ENCODE measurements at places on chromosomes 7 and 10. TPM values are rescaled to one million over a fixed set of nuclear protein-coding genes. Genes with fewer than 3 reads are reported as not detected.

CYP3A4 gene
- 0.59 TPM for total RNA-seq

GRCh38 chr7:7970531-7971307, 2.1 kb downstream of the GLCCI1 start:
- H3K27ac ChIP-seq = no peak overlapping the region
- DNase-seq = no peak
- no peaks in the 10 kb centered on the region for H3K27me3 ChIP-seq
- H3K4me1 ChIP-seq = no peaks in the 10 kb centered on the region
- peak overlapping the region; percentile 98 for H3K4me3 ChIP-seq
- no peaks in the 10 kb centered on the region for H3K36me3 ChIP-seq

GRCh38 chr7:51292596-51292995, 24.0 kb downstream of the COBL start:
- peak overlapping the region; percentile 7 for H3K27ac ChIP-seq
- no peak overlapping the region for H3K4me3 ChIP-seq
- H3K36me3 ChIP-seq = no peaks in the 10 kb centered on the region
- no peaks in the 10 kb centered on the region for H3K4me1 ChIP-seq
- no peaks in the 10 kb centered on the region for H3K27me3 ChIP-seq
- no peak for DNase-seq

ICA1 gene
- total RNA-seq = 22.1 TPM

SLIT1 gene
- total RNA-seq = 0.16 TPM

GRCh38 chr7:150876817-150877526, 24.7 kb downstream of the AOC1 start:
- H3K4me1 ChIP-seq = no peaks in the 10 kb centered on the region
- no peaks in the 10 kb centered on the region for H3K36me3 ChIP-seq
- H3K4me3 ChIP-seq = peak overlapping the region; percentile 53
- no peak for DNase-seq

DNA sequence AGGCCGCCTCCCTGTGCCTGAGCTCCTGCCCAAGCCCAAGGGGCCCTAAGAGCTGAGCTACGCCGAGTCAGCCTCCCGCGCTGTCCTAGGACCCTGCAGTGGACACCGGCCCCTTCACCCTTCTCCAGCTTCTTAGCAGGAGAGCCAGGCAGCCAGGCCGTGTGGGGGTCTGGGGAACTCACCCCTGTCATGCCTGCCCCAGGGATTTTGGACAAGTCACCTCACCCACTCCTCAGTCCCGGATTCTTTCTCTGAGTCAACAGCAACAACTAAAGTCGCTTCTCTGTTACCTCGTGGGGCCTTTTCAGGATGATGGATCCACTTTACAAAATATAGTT, 79.3 kb downstream of the MKI67 start:
- peak overlapping the region; percentile 92 for H3K27ac ChIP-seq
- no peak for DNase-seq
- H3K4me3 ChIP-seq = peak overlapping the region; percentile 57
- H3K27me3 ChIP-seq = no peaks in the 10 kb centered on the region

DNA sequence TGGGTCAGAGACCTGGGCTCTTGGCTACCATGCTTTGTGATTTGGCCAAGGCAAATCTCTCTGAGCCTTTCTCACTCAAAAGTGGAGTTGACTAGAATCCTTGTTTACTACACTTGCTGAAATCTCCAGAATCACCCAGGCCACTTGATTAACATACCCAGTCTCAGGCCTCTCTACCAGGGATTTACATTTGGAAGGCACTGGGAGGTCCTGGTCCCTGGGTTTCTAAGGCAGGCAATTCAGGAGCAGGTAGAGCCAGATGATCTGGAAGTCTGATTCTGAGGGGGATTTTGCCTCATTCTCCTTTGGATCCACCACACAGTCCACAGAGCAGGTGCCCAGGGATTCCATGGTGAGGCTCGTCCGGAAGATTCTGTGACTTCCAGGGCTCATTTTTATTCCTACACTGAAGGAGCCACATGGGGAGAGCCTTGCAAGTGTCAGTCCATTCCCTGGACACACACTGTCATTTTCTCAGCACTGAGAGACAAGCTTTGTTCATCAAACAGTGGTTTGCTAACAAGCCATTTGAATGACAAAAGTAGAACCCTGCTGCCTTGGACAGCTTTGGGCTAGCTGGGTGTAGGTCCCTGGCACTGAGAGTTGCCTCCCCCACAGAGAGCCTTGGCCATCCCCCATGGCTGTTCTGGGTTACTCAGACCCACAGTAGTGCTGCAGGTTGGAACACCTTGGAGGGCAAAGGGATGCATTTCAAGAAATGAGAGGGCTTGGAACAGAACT, 74.2 kb downstream of the NOC3L start:
- no peak overlapping the region for H3K27ac ChIP-seq
- H3K27me3 ChIP-seq = no peaks in the 10 kb centered on the region
- no peak overlapping the region for H3K4me3 ChIP-seq
- peaks cover 4% of the 10 kb centered on the region for H3K4me1 ChIP-seq
- DNase-seq = no peak

TYW1B gene
- total RNA-seq = 3.0 TPM

GRCh38 chr7:137937202-137937560, 64.7 kb downstream of the CREB3L2 start:
- no peaks in the 10 kb centered on the region for H3K27me3 ChIP-seq
- peaks cover 5% of the 10 kb centered on the region for H3K4me1 ChIP-seq
- no peaks in the 10 kb centered on the region for H3K36me3 ChIP-seq
- no peak overlapping the region for H3K27ac ChIP-seq
- no peak overlapping the region for H3K4me3 ChIP-seq

GRCh38 chr7:81626008-81626407, 143.8 kb downstream of the HGF start:
- no peaks in the 10 kb centered on the region for H3K4me1 ChIP-seq
- no peak overlapping the region for H3K27ac ChIP-seq
- H3K27me3 ChIP-seq = no peaks in the 10 kb centered on the region
- no peaks in the 10 kb centered on the region for H3K36me3 ChIP-seq
- DNase-seq = no peak

DNA sequence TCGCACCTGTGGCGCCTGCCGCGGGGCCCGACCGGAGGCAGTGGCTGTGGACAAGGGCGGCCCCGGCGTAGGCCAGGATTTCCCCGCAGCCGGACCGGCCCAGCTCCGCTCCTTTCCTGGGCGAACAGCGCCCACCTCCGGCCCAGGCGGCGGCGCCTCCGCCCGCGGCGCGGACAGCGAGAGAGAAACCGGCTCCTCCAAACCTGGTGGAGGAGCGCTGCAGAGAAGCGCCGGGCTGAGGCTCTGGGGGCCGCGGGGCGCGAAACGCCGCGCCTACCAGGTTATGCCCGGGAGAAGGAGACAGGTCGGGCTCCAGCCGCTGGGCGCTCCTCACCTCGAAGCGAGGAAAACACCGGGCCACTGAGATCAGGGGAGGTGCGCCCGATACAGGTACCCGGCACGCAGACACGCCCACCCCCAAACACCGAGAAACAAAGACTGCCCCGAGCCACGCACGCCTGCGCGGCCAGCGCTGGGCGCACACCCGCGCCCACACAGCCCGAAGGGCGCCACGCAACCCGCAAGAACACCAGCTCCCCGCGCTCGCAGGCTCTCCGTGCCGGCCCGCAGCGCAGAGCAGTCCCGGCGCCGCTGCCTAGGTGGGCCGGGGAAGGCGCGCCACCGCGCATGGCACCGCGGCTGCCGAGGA, 3.3 kb downstream of the GRID1 start:
- peaks cover 48% of the 10 kb centered on the region for H3K27me3 ChIP-seq
- H3K36me3 ChIP-seq = no peaks in the 10 kb centered on the region
- H3K27ac ChIP-seq = no peak overlapping the region
- H3K4me3 ChIP-seq = peak overlapping the region; percentile 43
- no peak for DNase-seq
- no peaks in the 10 kb centered on the region for H3K4me1 ChIP-seq

CROT gene
- 34.4 TPM for total RNA-seq

GRCh38 chr10:70543911-70544310, 58.6 kb downstream of the PRF1 start:
- H3K4me1 ChIP-seq = no peaks in the 10 kb centered on the region
- H3K27me3 ChIP-seq = no peaks in the 10 kb centered on the region
- H3K36me3 ChIP-seq = no peaks in the 10 kb centered on the region
- H3K27ac ChIP-seq = no peak overlapping the region

DNA sequence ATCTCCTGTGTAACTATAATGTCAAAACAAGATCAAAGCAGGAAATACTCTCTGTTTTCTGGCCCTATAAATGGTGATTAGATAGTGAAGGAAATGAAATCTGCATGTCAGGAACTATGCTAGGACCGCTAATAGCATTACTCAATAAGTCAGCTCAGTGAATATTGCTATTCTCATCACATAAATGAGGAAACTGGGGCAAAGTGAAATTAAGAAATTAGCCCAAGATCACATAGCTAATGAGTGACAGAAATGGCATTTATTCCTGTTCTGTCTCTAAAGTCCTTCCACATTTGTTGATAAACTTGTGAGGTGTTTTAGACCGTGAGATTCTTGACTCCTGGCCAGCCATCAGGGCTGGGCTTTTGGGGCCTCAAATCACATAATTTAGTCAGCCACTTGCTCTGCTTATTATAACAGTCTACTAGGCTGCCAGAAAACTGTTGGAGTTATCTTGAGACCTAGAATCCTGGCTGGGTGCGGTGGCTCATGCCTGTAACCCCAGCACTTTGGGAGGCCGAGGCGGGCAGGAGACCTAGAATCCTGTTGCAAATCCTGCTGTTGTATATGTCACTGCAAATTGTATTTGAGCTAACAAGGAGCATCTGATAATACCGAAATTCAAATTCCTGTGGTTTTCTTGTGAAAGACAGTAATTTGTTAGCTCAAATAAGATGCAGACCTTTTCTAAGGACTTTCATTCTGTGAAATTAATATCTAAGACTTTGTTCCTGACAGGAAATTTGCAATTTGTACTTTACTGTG, 66.5 kb upstream of the SHTN1 start:
- H3K4me1 ChIP-seq = no peaks in the 10 kb centered on the region
- DNase-seq = no peak
- H3K27ac ChIP-seq = no peak overlapping the region
- no peak overlapping the region for H3K4me3 ChIP-seq
- H3K27me3 ChIP-seq = no peaks in the 10 kb centered on the region

DNA sequence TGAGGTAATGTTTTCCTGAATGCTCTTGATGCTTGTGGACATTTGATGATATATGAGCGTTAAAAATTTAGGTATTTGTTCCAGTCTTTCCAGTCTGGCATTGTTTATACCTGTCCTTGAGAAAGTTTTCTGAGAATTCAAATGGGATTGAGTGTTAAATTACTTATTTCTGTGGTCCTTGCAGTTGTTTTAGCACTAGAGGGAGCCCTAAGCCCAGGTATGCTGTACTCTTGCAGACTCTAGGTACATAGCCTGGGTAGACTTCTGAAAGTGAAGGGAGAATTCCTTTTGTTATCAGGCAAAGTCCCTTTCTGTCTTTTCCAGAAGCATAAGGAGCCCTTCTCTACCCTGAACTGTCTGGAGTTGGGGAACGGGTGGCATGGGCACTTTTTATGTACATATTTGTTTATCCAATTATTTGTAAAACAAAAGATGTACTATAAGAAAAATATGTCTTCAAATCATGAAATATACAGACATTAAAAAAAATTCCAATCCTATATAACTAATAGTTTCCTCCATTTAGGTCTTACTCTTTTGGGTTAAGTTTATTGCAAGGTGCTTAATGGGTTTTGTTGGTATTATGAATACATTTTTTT, 262.1 kb downstream of the ATRNL1 start:
- H3K36me3 ChIP-seq = no peaks in the 10 kb centered on the region
- H3K27ac ChIP-seq = no peak overlapping the region
- no peak overlapping the region for H3K4me3 ChIP-seq
- DNase-seq = no peak
- H3K4me1 ChIP-seq = no peaks in the 10 kb centered on the region

GRCh38 chr10:52391927-52392602, 78.0 kb downstream of the DKK1 start:
- no peaks in the 10 kb centered on the region for H3K4me1 ChIP-seq
- no peaks in the 10 kb centered on the region for H3K36me3 ChIP-seq
- no peak overlapping the region for H3K27ac ChIP-seq
- no peak for DNase-seq
- no peaks in the 10 kb centered on the region for H3K27me3 ChIP-seq

DNA sequence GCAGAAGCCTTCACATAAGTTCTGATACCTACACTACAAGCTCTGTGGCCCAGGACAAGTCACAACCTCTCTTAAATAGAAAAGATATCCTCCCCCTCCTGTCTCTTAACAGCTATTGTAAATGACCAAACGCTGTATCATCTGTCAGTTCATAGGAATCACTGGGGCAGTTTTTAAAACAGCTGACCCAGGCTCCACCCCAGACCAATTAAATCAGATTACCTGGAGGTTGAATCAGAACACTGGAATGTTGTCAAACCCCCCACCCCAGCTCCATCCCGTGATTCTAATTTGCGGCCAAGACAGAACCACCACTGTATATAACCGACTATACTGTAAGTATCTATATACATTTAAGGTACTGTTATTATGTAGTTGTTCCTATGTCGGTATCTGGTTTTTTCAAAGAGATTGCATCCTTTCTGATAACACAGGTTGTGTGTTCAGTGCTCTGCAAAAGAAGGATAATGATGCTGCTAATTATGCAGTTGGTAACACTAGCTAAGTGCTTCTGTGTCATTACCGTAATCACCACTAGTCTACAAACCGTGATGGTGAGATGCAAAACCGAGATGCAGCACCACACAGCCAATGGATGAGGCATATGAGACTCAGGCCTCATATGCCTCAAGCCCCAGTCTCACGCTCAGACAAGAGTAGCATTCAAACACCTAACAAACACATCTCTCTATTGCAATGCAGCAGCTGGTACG, 47.4 kb downstream of the TNS3 start:
- H3K27me3 ChIP-seq = no peaks in the 10 kb centered on the region
- no peak for DNase-seq
- no peaks in the 10 kb centered on the region for H3K4me1 ChIP-seq
- H3K27ac ChIP-seq = no peak overlapping the region

DNA sequence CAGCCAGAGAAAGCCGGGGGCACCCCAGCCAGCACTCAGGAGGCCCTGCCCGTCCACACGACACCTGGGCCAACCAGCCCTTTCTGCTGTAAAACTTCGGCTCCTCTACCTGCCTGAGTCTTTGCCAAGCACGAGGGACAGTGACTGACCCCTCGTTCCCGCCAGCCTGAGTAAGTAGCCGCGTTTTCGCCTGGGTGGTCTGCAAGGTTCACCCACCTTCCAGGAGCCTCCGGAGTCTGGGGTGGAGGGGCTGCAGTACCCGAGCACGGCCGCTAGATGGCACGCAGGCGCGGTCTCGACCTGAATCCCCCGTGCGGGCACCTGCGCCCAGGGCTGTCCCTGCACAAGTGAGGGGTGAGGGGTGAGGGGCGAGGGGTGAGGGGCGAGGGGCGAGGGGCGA, 192.7 kb downstream of the PTPRN2 start:
- H3K36me3 ChIP-seq = no peaks in the 10 kb centered on the region
- DNase-seq = no peak
- no peak overlapping the region for H3K27ac ChIP-seq
- no peaks in the 10 kb centered on the region for H3K4me1 ChIP-seq
- H3K4me3 ChIP-seq = no peak overlapping the region
- H3K27me3 ChIP-seq = peaks cover 13% of the 10 kb centered on the region

TTYH3 gene
- 11.6 TPM for total RNA-seq

- H3K4me3 ChIP-seq = no peak within 1 kb of the TSS
- no peaks in the 10 kb centered on the region for H3K27me3 ChIP-seq
- H3K4me1 ChIP-seq = no peaks in the 10 kb centered on the region
- no peak for DNase-seq
- no peaks in the 10 kb centered on the region for H3K36me3 ChIP-seq
Measured at GRCh38 chr7:37683246-37684120, at the start of gene GPR141. TSS of gene GPR141 (plus strand) at chr7:37683766. CDS start at chr7:37740394, 56,628 bp downstream.

- no peak overlapping the region for H3K4me3 ChIP-seq
- DNase-seq = no peak
Measured at GRCh38 chr7:111025006-111025405, 65.9 kb upstream of the LRRN3 start.

GRCh38 chr7:128160296-128160695, 80.8 kb upstream of the LEP start:
- no peaks in the 10 kb centered on the region for H3K4me1 ChIP-seq
- H3K36me3 ChIP-seq = no peaks in the 10 kb centered on the region
- H3K27ac ChIP-seq = no peak overlapping the region

All from breast epithelium (tissue), 4 donors.